ENCODE measurements at places on chromosomes 5 and 9. TPM values are rescaled to one million over a fixed set of nuclear protein-coding genes. Genes with fewer than 3 reads are reported as not detected.

The TTF1 gene
- total RNA-seq = 11.2 TPM

The TEK gene
- not detected for total RNA-seq

The SLC28A3 gene
- total RNA-seq = 0.16 TPM

The KIF24 gene
- 0.28 TPM for total RNA-seq

The C8G gene
- total RNA-seq = 8.5 TPM

The SLC6A3 gene
- total RNA-seq = not detected

The ACOT12 gene
- not detected for total RNA-seq

The RC3H2 gene
- total RNA-seq = 74.0 TPM

The RAB3C gene
- not detected for total RNA-seq

DNA sequence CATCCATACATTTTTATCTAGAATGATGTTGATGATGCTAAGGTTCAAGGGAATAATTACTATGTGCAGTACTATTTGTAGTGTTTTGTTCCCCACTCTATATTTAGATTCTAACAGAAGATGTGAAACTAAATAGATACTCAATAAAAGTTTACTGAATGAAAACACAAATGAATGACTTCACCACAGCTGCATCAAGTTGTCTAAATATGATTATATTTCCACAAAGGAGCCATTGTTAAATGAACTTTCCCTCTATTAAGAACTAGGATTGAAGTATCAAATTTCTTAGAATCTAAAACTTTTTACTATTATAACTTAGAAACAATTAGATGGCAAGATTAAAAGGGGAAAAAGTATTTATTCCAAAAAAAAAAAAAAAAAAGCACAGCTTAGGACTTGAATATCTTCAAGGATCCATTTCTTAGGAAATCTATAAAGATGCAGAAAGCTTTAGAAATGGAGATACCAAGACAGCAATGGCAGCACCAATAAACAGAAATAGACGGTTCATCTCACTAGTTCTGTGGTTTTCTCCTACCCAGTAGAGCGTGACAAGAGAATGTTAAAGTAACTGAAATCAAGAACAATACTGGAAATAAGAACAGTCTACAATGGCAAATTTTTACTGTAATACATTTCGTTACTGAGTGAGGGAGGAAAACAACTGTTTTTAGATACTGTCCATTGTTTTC lies 347.6 kb downstream of the EBF1 start:
- H3K4me3 ChIP-seq = no peak overlapping the region
- DNase-seq = no peak
- no peaks in the 10 kb centered on the region for H3K4me1 ChIP-seq
- H3K36me3 ChIP-seq = no peaks in the 10 kb centered on the region
- no peaks in the 10 kb centered on the region for H3K27me3 ChIP-seq

DNA sequence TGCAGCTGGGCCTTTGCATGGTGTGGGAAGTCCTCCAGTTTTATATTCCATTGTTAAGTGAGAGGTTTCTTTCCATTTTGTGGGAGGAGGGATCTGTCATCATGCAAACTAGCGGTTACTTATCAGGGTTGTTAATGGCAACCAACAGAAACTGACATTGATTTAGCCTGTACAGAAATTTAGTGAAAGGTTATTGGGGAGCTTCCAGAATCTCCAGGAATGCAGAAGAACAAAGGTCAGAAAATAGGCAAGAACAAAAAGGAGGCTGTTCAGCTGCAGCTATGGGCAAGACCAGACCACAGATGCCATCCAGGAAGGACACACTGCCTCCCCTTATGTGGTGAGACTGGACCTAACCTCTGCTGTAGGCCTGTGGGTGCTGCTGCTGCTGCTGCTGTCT lies 395.8 kb downstream of the KDM4C start:
- no peaks in the 10 kb centered on the region for H3K27me3 ChIP-seq
- H3K4me1 ChIP-seq = peaks cover 23% of the 10 kb centered on the region
- no peak overlapping the region for H3K4me3 ChIP-seq
- DNase-seq = no peak
- H3K36me3 ChIP-seq = peaks cover 8% of the 10 kb centered on the region

DNA sequence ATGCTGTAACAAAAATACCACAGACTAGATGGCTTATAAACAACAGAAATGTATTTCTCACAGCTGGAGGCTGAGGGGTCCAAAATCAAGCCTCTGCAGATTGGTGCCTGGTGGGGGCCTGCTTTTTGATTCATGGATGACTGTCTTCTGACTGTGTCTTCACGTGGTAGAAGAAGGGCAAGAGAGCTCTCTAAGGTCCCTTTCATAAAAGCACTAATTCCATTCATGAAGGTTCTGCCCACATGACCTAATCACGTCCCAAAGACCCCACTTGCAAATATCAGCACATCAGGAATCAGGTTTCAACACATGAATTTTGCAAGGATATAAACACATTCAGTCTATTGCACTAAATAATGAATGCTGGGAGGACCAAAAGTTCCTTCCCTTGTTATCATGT lies 278.4 kb downstream of the MARCHF11 start:
- DNase-seq = no peak
- H3K36me3 ChIP-seq = no peaks in the 10 kb centered on the region
- no peaks in the 10 kb centered on the region for H3K27me3 ChIP-seq

DNA sequence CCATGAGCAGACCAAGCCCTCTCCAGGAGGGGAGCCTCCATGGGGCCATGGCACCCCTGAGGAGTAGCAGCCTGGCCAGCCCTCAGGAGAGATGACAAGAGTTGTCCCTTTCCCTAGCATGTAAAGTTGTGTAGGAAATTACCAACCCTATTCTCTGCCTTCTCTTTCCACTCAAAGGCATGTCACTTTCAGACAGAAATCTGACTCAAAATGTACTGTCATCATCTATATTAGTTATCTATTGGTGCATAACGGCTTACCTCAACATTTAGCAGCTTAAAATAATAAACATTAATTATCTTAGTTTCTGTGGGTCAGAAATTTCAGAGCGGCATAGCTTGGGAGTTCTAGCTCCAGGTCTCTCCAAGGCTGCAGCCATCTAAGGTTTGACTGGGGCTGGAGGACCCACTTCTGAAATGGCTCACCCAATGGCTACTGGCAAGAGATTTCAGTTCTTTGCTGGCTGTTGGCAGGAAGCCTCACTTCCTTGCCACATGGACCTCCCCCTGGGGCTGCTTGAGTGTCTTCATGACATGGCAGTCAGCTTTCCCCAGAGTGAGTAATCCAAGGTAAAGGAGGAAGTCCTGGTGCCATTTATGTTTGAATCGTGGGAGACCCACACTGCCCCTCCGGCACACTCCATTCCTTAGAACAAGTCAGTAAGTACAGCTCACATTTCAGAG lies 632.3 kb downstream of the CCDC171 start:
- H3K4me3 ChIP-seq = no peak overlapping the region
- H3K36me3 ChIP-seq = no peaks in the 10 kb centered on the region
- no peaks in the 10 kb centered on the region for H3K27me3 ChIP-seq
- no peaks in the 10 kb centered on the region for H3K4me1 ChIP-seq

DNA sequence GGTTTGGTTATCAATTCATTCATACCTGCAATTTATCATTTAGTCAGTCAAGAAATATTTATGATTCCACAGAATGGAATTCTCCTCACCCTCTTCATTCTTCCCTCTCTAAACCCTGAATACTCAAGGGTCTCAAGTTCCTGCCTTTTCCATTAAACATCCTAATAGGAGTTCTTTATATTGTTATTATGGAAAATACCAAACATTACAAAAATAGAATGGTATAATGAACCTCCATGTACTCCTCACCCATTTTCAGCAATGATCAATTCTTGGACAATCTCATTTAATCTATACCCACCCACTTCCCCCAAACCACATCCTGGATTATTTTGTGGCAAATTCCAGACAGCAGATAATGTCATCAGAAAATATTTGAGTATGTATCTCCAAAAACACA lies 74.5 kb downstream of the ADAMTS12 start:
- no peaks in the 10 kb centered on the region for H3K36me3 ChIP-seq
- no peak overlapping the region for H3K4me3 ChIP-seq
- H3K4me1 ChIP-seq = no peaks in the 10 kb centered on the region
- no peak overlapping the region for H3K27ac ChIP-seq
- peaks cover 2% of the 10 kb centered on the region for H3K27me3 ChIP-seq

- no peak for DNase-seq
- peaks cover 41% of the 10 kb centered on the region for H3K27me3 ChIP-seq
- H3K4me3 ChIP-seq = no peak overlapping the region
- peaks cover 19% of the 10 kb centered on the region for H3K4me1 ChIP-seq
- H3K27ac ChIP-seq = no peak overlapping the region
Measured at GRCh38 chr5:124645396-124645795, 101.0 kb downstream of the ZNF608 start.

DNA sequence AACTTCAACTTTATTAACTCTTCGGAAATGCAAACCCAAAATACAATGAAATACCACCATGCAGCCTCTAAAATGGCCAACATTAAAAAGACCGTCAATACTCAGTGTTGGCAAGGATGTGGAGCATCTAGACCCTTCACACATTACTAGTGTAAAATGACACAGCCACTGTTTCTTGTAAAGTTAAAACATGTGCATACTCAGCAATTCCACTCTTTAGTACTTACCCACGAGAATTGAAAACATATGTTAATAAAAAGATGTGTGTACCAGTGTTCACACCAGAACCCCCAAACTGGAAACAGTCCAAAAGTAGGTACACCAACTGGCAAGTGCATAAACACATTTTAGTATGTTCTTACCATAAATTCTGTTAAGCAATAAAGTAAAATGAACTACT lies 294.7 kb downstream of the PLK2 start:
- H3K4me1 ChIP-seq = no peaks in the 10 kb centered on the region
- no peak overlapping the region for H3K27ac ChIP-seq
- no peak for DNase-seq
- no peaks in the 10 kb centered on the region for H3K36me3 ChIP-seq
- no peaks in the 10 kb centered on the region for H3K27me3 ChIP-seq

- no peaks in the 10 kb centered on the region for H3K27me3 ChIP-seq
- peaks cover 17% of the 10 kb centered on the region for H3K4me1 ChIP-seq
- H3K4me3 ChIP-seq = no peak overlapping the region
- no peaks in the 10 kb centered on the region for H3K36me3 ChIP-seq
Measured at GRCh38 chr9:133379153-133380086, 3.3 kb downstream of the STKLD1 start.

DNA sequence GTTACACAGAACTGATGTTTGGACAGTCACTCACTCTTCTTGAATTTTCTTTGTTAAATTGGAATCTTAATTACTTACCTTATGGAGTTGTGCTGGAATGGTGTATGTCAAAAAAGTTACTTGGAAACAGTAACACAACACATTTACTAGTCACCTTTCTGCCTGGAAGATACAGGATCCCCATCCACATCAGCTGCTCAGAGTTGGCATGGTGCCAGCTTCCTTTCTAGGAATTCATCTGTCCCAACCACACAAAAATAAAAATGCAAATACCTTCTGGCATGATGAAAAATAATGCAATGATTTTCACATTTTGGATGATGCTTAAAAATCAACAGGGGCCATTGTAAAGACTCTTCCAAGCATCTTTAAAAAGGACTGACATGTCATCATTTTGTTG lies 341.5 kb downstream of the TMEM38B start:
- H3K4me1 ChIP-seq = no peaks in the 10 kb centered on the region
- H3K4me3 ChIP-seq = no peak overlapping the region
- H3K27me3 ChIP-seq = no peaks in the 10 kb centered on the region
- H3K36me3 ChIP-seq = no peaks in the 10 kb centered on the region

GRCh38 chr5:17426104-17426749 lies 71.8 kb upstream of the TAF11L2 start:
- no peaks in the 10 kb centered on the region for H3K27me3 ChIP-seq
- H3K4me3 ChIP-seq = no peak overlapping the region
- H3K4me1 ChIP-seq = no peaks in the 10 kb centered on the region
- H3K27ac ChIP-seq = no peak overlapping the region

DNA sequence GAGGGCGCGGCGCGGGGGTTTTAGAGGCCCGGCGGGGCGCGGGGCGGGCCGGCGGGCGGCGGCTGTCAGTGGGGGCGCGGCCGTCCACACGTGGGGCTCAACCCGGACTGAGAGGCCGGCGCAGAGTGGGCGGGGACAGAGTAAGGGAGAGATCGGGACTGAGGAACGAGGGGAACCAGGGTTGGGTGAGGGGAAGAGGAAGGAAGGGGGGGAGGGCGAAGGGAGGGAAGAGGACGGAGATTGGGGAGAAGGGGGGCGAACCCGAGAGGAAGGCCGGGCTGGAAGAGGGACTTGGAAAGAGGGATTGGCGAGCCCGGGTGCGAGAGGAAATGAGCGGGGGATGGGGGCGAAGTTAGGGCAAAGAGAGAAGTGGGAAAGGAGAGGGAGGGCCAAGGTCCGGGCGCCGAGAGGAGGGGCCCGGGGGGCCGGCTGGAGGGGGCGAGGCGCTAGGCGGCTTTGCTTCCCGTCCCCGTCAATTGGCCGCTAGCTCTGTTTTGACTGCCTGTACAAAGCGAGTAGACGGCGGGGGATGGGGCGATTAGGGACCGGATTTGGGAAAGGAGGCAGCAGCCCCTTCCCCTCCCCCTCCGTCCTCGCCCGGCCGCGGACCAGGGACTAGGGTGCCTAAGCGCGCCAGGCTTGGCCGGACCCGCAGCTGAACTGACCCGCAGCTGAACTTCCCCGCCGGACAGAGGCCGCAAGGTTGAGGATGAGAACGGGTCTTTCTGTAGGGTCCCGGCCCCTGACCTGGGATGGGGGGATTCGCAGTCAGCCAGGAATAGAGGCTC lies 399 bp upstream of the FBN2 start:
- H3K27me3 ChIP-seq = peaks cover 17% of the 10 kb centered on the region
- H3K4me3 ChIP-seq = no peak overlapping the region
- no peak overlapping the region for H3K27ac ChIP-seq
- no peaks in the 10 kb centered on the region for H3K4me1 ChIP-seq
- no peaks in the 10 kb centered on the region for H3K36me3 ChIP-seq

DNA sequence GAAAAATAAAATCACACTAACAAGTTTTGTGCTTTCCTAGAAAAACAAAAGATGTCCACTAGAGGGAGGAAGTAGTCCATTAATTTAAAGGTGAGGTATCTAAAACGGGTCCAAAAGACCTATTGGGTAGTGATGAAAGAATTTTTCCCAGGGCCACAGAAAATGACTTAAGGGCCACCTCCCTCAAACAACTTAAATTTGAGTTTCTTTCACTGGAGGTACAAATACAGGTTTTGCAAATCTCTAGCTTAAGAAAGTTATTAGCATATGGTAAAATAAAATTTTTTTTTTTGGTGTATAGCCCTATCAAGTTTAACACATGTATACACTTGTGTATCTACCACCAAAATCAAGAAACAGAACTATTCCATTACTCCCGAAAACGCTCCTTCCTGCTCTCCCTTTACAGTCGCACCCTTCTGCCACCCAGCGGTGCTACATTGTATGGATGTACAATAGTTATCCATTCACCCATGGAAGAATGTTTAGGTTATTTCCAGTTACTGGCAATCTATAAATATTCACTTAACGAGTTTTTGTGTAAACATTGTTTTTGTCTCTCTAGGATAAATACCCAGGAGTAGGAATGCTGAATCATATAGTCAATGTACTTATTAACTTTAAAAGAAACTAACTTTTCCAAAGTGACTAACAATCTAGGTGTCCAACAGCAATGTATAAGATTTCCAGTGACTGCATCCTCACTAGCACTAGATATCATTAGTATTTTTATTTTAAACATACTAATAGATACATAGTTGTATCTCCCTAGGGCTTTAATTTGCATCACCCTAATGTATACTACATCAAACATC lies 21.9 kb downstream of the DEPDC1B start:
- no peak for DNase-seq
- H3K4me1 ChIP-seq = no peaks in the 10 kb centered on the region
- no peak overlapping the region for H3K4me3 ChIP-seq
- H3K27me3 ChIP-seq = no peaks in the 10 kb centered on the region
- no peak overlapping the region for H3K27ac ChIP-seq

GRCh38 chr9:121272401-121272948 lies 4.5 kb downstream of the GSN start:
- peaks cover 56% of the 10 kb centered on the region for H3K4me1 ChIP-seq
- H3K27ac ChIP-seq = peak overlapping the region; percentile 43
- no peaks in the 10 kb centered on the region for H3K36me3 ChIP-seq
- no peaks in the 10 kb centered on the region for H3K27me3 ChIP-seq
- H3K4me3 ChIP-seq = no peak overlapping the region

Measured in natural killer cell (primary cell).